ENCODE measurements at places on chromosomes 7 and 10.

DNA sequence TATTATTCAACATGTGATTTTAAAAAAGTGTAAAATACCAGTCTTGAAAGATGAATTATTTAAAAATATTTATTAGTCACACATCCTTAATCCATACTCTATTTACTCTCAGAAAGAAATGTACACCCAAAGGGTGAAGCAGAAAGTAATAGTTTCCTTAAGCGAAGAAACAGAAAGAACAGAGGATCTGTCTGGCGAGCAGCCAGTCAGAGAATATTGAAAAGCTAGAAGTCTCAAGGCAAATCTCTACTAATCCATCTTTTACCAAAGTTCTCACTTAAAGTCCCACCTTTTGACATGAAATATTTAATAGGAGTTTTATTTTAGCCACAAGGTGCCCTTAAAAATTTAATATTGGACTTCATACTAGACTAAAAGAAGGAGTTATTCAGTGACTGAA is 46.7 kb downstream of the MKX start:
- no peak for DNase-seq

- no peak for DNase-seq
Observed at GRCh38 chr7:84196084-84196503, 1.5 kb upstream of the SEMA3A start.

DNA sequence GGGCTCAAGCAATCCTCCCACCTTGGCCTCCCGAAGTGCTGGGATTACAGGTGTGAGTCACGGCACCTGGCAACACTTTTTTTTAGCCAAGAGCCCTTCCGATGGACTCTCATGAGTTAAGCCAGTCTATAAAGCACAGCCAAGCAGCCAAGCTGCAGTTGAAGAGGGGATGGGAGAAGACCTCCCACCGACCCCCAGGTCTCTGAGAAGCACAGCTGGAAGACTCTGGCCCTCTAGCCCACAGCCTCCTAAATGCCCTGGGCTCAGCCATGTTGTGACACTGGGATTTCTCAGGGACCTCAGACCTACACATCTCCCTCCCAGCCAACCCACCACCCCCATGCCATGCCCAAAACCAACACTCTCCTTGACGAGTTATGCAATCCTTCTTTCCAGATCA is 31.1 kb downstream of the CALML3 start:
- DNase-seq = no peak

DNA sequence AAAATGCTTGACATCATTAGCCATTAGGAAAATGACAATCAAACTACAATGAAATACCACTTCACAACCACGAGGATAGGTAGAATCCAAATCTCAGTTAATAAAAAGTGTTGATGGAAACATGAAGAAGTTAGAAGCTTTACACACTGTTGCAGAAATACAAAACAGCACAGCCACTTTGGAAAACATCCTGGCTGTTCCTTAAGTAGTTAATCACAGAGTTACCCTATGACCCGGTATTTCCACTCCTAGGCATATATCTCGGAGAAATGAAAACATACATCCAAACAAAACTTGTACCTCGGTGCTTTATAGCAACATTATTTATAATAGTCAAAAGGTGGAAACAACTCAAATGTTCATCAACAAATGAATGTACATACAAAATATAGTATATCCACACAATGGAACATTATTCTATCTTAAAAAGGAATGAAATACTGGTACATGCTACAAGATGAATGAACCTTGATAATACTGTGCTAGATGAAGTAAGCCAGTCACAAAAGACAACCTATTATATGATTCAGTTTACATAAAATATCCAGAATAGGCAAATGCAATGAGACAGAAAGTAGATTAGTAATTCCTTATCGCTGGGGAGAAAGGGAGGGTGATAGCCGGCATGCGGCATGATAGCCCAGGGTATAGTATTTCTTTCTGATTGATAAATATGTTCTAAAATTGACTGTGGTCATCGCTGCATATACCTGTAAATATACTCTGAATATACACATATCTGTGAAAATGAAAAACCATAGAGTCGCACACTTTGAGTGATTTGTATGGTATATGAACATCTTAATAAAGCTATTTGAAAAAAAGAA is 1.9 kb downstream of the VWDE start:
- no peak for DNase-seq

- DNase-seq = no peak
Observed at GRCh38 chr7:44748948-44749731, 493 bp downstream of the ZMIZ2 start.

- no peak for DNase-seq
Observed at GRCh38 chr10:69957886-69958555, 94.6 kb upstream of the MACROH2A2 start.

GRCh38 chr10:32155075-32155516 is 98.9 kb upstream of the KIF5B start:
- DNase-seq = no peak

GRCh38 chr10:69864321-69864720 is 62.6 kb downstream of the COL13A1 start:
- no peak for DNase-seq

- no peak for DNase-seq
Observed at GRCh38 chr7:137127058-137127457, 216.5 kb downstream of the PTN start.

GRCh38 chr10:24723788-24724380 is at the start of gene ARHGAP21:
ARHGAP21 (minus strand) TSS chr10:24723887; CDS start chr10:24721899, 1,988 bp downstream.
- DNase-seq = no peak

DNA sequence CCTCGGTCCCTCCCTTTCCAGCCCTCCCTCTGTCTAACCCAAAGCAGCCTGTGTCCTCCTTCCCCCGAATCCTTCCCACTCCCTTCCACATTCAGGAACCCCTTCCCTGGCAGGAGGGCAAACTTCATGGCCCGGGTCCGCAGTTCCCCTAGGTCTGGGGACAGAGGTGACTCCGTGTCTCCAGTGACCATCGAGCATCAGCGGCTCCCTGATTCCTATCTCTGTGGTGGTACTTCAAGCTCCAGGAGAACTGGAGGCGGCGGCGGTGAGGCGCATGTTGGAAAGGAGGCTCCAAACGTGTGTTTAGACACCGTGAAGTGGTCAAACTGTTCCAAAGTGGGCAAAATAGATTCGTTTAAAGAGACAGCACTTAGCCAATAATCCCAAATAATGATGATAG is 148.1 kb downstream of the PAXIP1 start:
- no peak for DNase-seq

GRCh38 chr7:4659551-4660286 is 22.4 kb upstream of the FOXK1 start:
- no peak for DNase-seq

DNA sequence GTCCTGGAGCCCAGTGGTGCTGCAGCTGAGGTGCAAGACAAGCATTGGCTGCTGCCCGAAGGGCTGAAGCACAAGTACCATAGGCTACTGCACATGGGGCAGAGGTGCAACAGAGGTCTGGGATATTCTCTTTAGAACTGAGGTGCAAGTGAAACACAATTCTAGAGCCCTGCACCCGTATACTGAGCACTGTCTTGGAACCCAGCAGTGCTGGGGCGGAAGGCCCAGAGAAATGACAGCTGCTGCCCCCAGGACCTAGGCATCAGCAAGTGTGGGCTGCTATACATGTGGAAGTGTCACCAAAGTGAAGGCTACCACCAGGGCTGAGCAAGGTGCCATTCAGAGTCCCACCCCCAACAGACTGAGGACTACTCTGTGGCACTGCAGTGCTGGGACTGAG is 393.6 kb upstream of the STEAP1 start:
- no peak for DNase-seq

GRCh38 chr7:2516194-2516555 is 3.4 kb upstream of the LFNG start:
- no peak for DNase-seq

- no peak for DNase-seq
Observed at GRCh38 chr7:44288811-44289340, 36.5 kb downstream of the CAMK2B start.

DNA sequence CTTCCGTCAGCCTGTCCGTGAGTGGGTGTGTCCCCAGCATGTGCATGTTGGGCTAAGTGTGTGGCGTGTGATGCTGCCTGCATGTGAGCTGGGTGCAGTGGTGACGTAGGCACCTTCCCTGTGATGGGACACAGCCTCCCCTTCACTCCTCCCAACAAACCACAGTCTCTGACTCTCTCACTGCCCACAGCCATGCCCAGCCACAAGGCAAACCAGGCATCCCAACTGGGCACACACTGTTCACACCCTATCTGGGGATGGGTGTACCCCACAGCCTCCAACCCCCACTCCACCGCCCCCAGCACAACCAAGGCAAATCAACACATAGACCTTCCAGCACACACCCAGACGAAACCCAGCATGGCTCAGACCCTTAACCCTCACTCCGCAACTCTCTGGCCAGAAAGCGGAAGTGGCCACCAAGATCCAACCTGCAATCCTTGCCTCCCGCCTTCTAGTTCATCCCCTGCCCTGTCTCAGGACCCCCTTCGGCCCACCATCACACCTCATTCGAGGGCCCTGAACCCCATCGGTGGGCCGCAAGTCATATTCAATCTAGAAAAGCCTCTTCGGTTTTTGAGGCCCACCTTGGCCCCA is 10.4 kb downstream of the PSD start:
- no peak for DNase-seq

- no peak for DNase-seq
Observed at GRCh38 chr10:75696536-75696935, 265.1 kb downstream of the LRMDA start.

GRCh38 chr10:129531195-129531968 is 64.3 kb downstream of the MGMT start:
- no peak for DNase-seq

GRCh38 chr10:108894402-108895301 is 1028.7 kb downstream of the XPNPEP1 start:
- DNase-seq = no peak

DNA sequence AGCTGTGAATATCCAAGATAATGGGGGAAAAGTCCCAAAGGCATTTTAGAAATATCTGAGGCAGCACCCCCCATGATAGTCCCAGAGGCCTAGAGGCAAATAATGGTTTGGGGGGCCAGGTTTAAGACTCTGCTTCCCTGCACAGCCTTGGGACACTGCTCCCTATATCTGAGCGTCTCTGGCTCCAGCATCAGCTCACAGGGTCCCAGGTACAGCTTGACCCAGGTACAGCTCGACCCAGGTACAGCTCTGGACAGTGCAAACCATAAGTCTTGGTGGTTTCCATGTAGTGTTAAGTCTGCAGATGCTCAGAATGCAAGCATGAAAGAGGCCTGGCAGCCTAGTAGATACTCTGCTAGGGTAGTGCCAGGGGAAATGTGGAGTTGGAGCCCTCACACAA is 47.0 kb upstream of the VWDE start:
- DNase-seq = no peak

DNA sequence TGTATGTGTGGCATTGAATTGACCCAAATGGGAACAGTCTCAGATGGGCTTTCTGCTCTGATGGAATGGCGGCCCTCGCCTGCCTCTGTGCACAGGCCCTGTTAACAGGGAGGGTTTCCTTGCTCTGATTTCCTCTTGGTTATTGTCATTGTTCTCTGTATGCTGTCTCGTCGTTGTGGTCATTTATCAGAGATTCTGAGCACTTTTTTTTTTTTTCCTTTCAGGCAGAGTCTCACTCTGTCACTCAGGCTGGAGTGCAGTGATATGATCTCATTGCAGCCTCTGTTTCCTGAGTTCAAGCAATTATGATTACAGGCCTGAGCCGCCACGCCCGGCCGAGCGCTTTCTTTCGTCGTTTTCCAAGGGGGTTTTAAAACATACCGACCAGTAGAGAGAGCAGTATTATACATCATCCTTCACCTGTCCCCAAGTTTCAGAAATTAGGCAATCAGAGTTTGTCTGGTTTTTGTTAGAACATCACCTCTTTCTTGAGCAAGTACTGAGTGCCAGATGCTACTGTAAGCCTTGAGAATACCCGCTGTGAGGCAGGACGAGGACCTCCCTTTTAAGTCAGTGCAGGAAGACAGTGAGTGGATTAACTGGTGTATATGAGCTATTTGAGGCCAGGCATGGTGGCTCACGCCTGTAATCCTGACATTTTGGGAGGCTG is 6.5 kb downstream of the CHST12 start:
- no peak for DNase-seq

- no peak for DNase-seq
Observed at GRCh38 chr7:142540371-142540770, 208.9 kb upstream of the PRSS1 start.

GRCh38 chr10:45627412-45628048 is 45.0 kb downstream of the ZFAND4 start:
- no peak for DNase-seq

- DNase-seq = no peak
Observed at GRCh38 chr10:96456296-96456840, 57.4 kb downstream of the TLL2 start.

GRCh38 chr10:31678575-31679516 is 249.8 kb downstream of the ARHGAP12 start:
- DNase-seq = no peak

DNA sequence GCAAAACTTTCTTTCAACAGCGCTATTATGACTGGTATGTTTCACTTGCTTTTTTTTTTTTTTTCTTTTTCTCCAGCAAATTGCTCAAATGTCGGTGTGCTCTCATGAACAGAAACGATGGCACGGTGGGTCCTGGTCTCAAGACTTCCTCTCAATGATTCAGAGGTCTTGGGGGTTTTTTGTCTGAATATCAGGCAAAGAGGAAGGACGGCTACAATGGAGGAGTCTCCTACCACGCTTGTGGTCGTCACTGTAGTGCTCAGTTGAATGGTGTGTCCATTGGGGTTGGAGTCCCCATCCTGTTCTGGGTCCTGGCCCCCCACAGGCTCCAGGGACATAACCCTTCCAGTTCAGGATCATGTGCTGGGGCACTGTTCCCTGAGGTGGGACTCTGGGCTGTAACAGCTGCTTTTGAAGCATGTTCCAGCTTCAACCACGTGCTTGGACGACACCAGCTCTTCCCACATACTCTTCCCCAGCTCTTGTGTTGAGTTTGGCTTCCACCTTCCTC is 266.7 kb upstream of the KLF6 start:
- no peak for DNase-seq

DNA sequence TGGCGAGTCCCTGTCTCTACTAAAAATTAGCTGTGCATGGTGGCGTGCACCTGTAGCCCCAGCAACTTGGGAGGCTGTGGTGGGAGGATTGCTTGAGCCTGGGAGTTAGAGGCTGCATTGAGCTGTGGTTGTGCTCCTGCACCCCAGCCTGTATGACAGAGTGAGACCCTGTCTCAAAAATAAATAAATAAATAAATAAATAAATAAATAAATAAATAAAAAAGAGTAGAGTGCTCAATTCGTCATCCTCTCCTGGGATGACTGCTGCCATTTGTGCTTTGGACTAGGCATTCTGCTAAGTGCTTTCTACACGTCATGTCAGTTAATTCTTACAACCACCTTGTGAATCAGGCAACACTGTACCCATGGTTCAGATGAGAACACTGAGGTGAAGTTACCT is 130.6 kb downstream of the DOCK1 start:
- DNase-seq = no peak

DNA sequence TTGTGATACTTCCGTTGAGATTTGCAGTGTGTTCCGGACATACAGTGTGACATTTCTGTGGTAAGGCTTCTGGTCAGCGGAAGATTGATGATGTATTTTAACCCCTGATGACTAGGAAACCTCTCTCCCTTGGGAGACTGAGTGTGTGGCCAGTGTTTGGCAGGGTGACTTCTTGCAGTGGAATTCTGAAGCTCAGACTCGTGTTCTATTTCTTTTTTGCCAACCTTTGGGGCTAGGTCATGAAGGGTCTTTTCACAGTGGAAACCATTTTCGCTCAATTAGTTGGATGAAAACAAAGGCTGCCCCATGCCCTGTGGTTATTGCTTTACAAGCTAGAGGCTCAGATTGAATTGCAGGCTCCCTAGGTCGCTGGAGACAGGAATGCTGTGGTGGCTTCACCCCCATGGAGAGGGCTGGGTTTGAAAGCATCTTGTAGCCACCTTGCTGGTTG is 288.9 kb downstream of the BBS9 start:
- DNase-seq = no peak

GRCh38 chr10:70513848-70514309 is 35.3 kb downstream of the PALD1 start:
- no peak for DNase-seq
